ELR (cell line): ENCODE measurements at places on chromosomes 5 and 9.

- no peak for DNase-seq
Observed at GRCh38 chr5:157459715-157460599, at the start of gene NIPAL4. TSS of gene NIPAL4 (plus strand) at chr5:157460213. CDS start at chr5:157460321, 108 bp downstream.

- DNase-seq, result no peak
Observed at GRCh38 chr5:83764101-83764500, 43.4 kb upstream of the HAPLN1 start.

GRCh38 chr5:135491552-135492318 is 39.6 kb upstream of the TIFAB start:
- DNase-seq, result no peak

GRCh38 chr5:119385136-119385535 is 29.3 kb downstream of the TNFAIP8 start:
- no peak for DNase-seq

DNA sequence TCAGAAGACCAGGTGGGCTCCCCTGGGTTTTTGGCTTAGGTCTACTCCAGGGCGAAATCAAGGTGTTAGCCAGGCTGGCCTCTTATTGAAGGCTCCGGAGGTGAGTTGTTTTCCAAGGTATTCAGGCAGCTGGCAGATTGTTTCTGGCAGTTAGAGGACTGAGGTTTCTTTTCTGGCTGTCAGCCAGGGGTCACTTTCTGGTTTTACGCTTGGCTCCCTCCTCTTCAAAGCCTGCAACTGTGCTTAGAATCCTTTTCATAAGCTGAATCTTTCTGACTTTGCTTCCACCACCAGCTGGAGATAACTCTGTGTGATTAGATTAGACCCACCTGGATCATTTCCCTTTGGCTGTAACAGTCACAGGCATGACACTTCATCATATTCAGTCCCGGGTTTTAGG is 24.6 kb downstream of the RFK start:
- DNase-seq, result no peak

DNA sequence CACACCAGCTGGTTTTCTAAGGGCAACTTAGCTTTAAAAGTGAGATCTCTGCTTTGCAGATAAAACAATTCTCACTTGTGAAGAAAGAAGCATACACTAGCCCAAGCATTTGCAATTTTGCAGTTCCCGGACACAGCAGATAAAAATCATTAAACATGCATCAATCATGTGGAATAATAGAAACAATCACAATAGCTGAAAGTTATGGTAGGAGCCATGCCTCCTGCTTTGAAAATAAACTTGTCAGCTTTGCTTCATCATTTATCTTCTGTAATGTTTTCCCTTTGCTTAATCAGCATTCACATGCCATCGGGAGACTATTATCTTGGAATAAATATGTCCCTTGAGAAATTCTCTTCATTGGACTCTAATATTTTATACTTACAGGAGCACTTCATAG is 60.3 kb upstream of the DAB2 start:
- no peak for DNase-seq

DNA sequence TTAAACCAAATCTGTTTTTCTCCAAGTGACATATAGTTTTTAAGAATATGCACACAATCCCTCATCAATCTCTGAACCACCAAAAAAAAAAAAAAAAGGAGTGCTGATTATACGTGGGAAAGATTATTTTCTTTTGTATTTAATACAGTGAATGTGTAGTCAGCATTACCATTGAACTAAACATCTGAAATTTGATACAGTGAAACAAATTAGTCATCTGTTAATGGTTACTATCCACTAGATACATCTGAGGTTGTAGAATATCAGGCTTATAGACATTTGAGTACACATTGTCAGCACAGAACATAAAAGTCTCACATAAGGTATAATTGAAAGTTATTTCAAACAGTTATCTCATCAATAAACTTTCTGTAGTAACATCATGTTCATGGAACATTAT is 87.0 kb downstream of the SLF1 start:
- peak; percentile 32 for DNase-seq

DNA sequence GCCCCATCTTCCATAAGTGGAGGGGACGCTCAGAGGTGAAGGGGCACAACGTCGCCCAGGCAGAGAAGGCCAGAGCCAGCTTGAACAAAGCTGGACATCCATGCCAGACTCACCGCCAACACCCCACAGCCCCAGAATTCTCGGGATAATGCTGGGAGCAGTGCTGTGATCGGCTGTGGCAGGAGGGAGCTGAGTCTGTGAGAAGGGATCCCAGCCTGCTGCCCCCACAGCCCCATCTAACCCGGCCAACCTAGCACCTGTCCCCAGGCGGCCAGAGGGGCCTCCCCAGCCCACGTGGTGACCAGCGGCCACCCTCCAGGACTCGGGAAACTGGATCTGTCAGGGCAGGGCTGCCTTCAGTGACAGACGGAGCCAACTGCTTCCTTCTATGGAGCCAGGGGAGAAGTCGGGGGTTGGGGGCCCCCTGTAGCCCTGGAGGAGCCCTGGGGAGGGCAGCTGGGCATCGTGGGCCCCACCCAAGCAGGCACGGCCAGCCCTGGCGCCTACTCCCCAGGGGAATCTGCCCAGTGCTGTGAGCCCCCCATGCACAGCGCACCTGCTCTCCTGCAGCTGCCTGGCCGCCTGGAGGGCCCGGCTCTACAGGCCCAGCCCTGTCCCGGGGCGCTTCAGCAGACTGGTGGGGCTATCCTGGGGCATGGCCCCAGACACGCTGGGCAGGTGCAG is 6.0 kb downstream of the BRD3 start:
- DNase-seq, result no peak

DNA sequence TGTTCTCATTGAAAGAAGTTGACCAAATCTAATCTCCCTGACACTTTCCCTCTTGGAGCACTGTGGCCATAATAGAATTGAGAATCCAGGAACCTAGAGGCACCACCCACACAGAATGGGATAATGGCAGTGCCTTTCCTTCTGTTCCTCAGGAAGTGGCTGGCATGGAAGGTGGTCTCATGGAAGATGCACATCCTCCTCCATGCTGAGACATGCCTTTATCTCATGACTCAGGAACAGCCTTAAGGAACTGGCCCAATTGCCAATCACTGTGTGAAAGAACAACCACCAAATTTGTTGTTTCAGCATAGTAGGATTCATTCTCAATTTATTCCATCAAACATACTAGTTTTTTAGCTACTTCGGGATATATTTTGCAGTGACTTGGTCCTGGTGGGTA is 137.5 kb upstream of the RASGRF2 start:
- DNase-seq, result no peak

- DNase-seq, result no peak
Observed at GRCh38 chr5:37184748-37185364, 64.3 kb downstream of the CPLANE1 start.

DNA sequence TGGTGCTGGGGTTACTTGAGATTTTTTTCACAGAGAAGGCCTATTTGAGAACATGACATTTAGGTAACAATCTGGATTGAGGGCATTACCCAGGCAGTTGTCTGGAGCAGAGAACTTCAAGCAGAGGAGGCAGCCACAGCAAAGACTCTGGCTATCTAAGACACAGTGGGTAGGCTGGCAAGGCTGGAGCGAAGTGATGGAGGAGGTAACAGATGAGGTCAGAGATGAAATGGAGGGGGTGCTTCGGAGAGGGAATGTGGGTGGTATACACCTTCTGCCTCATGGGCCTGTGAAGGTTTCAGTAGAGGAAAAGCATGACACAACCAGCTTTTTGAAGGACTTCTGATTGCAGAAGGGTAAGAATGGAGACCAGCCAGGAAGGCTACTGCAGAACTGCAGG is 65.9 kb downstream of the TMEM174 start:
- no peak for DNase-seq

GRCh38 chr5:122153774-122154173 is 24.4 kb downstream of the ZNF474 start:
- no peak for DNase-seq

GRCh38 chr9:19416143-19416542 is 7.3 kb downstream of the ACER2 start:
- DNase-seq, result peak; percentile 32

DNA sequence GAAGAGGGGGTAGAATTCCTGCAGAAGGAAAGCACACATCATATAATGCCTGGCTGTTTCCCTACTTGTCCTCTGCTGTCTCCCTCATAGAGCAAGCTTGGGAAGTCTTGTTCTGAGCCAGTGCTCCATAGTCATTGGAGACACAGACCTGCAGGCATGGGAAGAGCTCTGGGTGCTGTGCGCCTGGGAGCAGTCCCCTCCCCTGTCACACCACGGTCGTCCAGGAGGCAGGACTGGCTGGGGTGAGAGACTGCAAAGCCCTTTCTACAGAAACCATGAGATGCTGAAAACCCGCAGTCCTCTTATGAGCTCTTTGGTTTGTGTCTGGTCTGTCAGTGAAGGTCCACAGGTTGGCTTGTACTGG is 64.6 kb downstream of the GPR21 start:
- no peak for DNase-seq

- no peak for DNase-seq
Observed at GRCh38 chr9:22700171-22700570, 253.5 kb downstream of the DMRTA1 start.

DNA sequence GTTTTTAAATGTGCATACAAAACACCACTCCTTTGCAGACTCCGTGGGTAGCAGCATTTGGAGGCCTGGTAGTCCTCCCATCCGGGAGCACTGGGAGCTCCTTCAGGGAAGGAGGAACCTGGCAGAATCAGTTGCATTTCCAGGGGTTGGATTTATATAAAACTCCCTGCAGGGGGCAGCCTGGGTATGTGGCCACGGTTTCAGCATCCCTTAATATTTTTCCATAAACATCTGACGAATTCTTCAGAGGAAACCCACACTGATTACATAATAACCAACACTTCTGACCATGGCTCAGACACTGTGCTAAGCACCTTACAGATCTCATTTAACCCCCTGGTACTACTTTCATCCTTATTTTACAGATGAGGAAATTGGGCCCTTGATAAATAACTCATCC is 6.1 kb upstream of the AFAP1L1 start:
- DNase-seq, result peak; percentile 78

DNA sequence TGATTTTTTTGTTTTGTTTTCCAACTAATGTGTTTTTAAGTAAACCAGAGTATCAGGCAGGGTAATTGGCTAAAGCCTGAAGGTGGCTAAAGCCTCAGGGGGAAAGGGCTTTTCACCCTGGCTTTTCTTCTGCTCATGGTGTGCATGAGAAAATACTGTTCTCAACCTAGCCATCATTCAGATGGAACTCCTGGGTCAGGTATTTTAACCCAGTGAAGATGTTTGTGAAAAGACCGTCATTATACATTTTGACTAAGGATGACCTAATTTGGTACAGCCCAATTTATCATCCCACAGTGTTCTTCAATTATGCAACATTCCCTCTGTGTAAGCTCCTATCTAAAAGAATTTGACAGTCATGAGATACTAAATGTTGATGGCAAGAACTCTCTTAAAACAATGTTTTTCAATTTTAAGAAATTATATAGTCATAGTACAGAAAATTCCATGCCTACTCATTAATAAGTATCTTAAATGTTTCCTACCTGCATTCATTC is 209.5 kb upstream of the TARS1 start:
- DNase-seq, result no peak

DNA sequence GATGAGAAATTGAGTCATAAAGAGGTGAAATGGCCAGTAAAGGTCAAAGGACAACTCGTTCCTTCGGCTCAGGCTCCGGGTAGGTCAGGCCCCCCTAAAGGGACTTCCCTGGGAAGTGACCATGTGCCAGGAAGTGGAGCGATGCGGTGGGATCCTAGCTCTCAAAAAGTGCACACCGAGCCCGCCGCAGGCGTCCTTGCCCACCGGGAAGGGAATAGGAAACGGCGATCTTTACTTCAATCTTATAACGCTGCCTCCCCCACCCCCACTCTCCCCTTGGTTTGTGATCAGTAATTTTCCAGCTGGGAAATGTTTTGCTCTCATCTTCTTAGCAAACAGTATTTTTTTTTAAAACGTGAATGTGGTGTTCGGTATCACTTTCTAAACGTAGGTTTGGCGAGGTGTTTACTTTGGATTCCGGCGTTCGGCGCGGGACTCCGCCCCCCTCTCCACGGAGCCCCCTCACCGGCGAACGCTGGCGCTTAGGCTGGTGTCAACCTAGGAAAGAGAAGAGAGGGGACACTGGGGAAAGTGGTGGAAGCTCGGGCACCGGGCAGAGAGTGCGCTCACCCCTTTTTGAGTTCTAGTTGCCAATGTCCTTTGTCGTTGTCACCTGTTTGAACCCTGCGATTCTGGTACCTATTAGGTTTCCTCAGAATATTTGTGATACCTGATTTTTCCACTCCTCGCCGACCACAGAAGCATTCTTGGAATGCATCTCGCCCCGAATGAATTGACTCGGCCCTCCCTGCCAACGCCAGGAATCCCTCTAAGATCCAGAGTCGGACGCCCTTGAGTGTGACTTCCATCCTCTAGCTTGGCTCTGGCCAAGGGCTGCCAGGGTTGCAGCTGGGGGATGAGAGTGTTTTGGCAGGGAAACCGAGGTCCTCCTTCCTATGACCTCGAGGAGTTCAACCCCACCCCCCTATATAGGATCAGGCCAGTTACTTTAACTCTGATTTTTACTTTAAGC is 1.8 kb upstream of the KLF4 start:
- DNase-seq, result no peak

DNA sequence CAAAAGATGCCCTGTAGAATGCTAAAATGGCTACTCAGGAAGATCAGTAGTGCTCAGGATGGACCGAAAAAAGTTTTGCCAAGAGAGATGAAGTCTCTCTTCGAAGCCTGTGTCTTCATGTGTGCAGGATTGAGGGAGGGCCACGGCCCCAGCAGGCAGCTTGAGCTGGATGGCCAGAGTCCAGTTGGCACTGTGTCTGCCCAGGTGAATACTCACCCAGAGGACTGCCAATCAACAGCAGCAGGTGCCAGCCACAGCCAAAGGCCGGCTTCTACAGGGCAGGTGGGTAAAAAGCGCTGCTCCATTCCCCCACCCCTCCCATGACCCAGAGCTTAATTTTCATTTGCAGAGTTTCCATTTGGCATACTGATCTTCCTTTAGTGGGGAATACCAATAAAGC is 287.9 kb upstream of the ZNF608 start:
- DNase-seq, result no peak

- DNase-seq, result no peak
Observed at GRCh38 chr5:8230868-8231267, 361.9 kb downstream of the MTRR start.

DNA sequence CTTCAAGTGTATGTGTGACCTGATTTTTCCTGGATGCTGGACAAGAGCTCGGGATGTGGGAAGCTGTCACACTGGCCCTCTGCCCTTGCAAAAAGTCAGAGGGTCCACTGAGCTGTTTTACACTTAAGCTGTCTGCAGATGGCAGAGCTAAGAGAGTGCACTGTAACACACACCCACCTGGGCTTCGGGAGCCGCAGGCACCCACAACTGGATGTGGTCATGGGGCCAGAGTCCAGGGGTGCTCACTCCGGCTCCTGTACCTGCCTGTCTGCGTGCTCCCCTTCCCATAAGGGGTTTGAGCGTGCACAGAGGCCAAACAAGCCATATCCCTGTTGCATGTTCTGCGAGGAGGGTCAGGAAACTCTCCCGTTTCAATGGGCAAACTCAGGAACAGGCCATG is 82.5 kb downstream of the LRRC70 start:
- no peak for DNase-seq

GRCh38 chr5:177309351-177310191 is 2.1 kb downstream of the MXD3 start:
- DNase-seq, result peak; percentile 78

DNA sequence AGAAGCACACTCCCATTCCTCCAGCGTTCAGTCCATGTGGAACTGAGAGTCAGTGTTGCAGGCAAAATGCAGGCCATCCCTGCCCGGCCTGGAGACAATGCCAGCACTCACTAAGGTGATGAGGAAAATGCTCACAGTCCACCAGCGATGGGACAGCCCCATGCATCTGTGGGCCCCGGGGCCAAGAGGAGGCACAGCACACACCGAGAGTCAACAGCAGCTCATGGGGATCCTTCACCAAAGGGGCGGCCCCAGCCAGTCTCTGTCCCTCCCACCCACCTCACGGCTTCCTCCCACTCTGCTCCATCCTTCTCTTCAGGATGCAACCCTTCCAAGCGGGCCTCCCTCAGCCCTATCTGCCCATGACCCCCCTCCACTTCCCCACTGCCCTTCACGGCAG is 6.2 kb downstream of the SEMA4D start:
- no peak for DNase-seq
